ENCODE measurements at places on chromosomes 3 and 15. TPM values are rescaled to one million over a fixed set of nuclear protein-coding genes. Genes with fewer than 3 reads are reported as not detected.

The TNFSF10 gene
- total RNA-seq = 54.8 TPM

The GUCA1C gene
- total RNA-seq = not detected

The TGM5 gene
- total RNA-seq = 0.21 TPM

The TMC3 gene
- total RNA-seq = not detected

The ERICH6 gene
- 0.39 TPM for total RNA-seq

The ICE2 gene
- 48.0 TPM for total RNA-seq

The CCDC39 gene
- not detected for total RNA-seq

The PAK6 gene
- 0.27 TPM for total RNA-seq

The LIPC gene
- 1.7 TPM for total RNA-seq

The SLC27A2 gene
- total RNA-seq = 99.5 TPM

The ZNF620 gene
- 6.7 TPM for total RNA-seq

The DNASE1L3 gene
- not detected for total RNA-seq

The ARIH2 gene
- 156 TPM for total RNA-seq

The PDCD10 gene
- 80.9 TPM for total RNA-seq

The GPR62 gene
- not detected for total RNA-seq

Measured in activated T-helper 2 cell treated with anti-CD3 and anti-CD28 coated beads, Interferon-gamma antibody, Interleukin-2, Interleukin-4, amounts not matched to agents 10 μg/mL and 5 μg/mL and 100 μg/mL, durations not matched to agents 14 hours and 24 hours and 36 hours (primary cell).